ENCODE measurements at places on chromosomes 5 and 9. TPM values are rescaled to one million over a fixed set of nuclear protein-coding genes. Genes with fewer than 3 reads are reported as not detected.

The LRRC19 gene
- not detected for total RNA-seq

The PSD2 gene
- total RNA-seq = not detected

The EDIL3 gene
- total RNA-seq = not detected

The EPB41L4A gene
- 0.95 TPM for total RNA-seq

The GCNT1 gene
- total RNA-seq = 6.7 TPM

The CAMK4 gene
- 33.3 TPM for total RNA-seq

The PJA2 gene
- 58.5 TPM for total RNA-seq
